ENCODE measurements at places on chromosomes 6 and 20.

DNA sequence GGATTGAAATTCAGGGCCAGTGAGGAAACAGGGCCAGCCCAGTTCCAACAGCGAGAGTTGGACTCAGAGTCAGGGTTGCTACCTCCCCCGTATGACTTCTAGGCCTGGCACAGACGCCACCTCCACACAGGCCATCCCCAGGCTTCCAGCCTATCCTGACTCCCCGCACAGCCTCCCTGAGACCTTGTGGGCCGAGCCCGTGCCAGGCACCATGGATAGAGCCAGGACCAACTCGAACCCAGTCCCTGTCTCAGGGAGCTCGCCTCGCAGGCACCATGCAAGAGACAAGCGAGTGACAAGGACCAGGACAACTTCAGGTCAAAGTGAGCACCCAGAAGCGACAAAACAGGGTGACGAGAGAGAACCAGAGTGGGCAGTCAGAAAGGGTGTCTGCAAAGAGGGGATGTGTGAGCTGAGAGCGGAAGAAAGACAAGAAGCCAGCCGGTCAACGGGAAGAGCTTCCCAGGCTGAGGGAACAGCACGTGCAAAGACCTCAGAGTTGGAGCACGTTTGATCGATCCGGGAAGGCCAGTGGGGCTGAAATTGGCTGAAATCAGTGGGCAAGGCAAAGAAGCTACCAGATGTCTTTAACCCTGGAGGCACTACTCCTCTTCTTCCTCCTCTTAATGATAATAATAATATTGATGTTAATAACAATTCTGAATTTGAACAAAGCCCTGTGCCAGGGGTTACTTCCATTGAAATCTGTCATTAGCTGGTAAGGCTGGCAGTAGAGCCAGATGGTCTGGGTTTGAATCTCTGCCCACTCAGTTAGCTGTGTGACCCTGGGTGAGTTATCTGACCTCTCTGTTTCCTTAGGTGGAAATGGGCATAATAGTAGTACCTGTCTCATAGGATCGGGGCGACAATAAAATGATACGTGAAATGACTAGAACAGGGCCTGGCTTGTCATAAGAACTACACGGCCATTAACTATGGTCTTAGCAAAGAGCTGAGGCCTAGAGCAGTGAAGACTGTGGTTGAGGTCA, 45.0 kb downstream of the KIAA1755 start:
- DNase-seq: no peak

DNA sequence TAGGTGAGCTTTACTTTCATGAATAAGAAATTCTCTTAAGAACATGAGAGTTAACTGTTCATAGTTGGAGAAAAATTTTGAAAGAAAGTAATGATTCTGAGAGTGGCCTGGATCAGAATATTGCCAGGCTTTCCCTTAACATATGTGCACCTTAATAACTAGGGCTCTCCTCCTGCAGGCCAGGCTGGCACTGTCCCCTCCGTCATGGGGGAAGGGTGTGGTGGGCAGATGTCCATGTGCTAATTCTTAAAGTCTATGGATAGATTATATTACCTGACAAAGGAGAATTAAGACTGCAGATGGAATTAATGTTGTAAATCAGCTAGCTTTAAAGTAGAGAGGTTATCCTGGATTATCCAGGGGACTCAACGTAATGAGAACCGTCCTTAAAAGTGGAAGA, 10.9 kb upstream of the KLHL32 start:
- no peak for DNase-seq

GRCh38 chr6:126926926-126927325, 191.5 kb upstream of the RSPO3 start:
- no peak for DNase-seq

GRCh38 chr6:159687341-159687740, 5.7 kb downstream of the SOD2 start:
- DNase-seq: no peak

GRCh38 chr6:134368670-134369069, 50.8 kb upstream of the SGK1 start:
- DNase-seq: no peak

GRCh38 chr20:23867152-23867776, 12.3 kb downstream of the CST5 start:
- DNase-seq: no peak

DNA sequence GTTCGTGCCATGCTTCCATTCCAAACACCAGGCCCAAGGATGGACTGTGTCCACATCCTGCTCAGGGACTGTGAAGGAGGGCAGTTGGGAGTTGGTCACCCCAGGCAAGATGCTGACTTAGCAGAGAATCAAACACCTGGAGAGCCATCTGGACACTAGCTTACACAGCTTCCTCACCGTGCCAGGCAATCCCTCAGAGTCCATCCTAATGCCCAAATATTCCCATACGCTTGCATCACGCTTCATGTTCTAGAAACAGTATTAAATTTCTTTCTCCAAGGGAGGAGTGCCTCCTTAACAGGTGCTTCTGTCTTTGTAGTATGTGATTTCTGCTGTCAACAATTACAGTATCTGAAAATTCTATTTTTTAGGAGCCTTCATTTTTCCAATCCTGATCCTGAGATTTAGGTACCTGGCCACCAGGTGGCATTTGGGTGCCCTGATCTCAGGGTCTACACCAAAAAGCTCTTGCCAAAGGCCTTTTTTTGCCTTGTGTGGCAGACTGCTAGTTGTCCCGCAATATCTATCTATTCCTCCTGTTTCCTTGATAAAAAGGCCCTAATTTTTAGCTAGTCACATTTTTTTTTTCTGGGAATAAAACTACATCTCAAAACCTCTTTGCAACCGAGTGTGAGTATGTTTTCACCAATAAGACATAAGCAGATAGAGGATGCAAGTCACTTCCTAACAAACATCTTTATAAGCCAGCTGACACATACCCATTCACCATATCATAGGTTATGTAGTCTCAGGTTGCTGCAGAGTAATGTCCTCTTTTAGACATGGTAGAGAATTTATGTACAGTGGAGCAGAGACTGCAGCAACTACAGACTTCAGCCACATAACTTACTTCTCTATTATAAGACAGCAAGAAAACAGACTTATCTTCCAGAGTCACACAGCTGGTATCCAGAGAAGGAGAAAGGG, 85.0 kb downstream of the PREP start:
- no peak for DNase-seq

DNA sequence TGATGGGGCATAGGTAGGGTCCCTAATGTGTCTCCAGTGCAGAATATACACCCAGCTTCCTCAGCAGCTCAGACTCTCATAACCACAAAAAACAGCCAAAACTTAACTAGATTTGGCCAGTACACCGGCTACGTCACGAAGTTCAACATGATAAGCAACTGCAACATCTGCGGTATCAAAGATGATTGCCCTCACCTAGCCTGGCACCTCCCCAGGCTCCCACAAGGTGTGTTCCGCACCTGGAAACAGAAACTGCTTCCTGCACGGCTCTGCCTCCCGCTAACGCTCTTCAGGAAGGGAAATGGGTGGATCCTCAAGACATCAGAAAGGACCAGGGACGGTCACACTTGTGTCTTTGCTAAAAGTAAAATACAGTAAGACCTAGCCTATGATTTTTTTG, 9.5 kb downstream of the TXNDC5 start:
- peak; percentile 86 for DNase-seq
